ENCODE measurements at places on chromosomes 3 and 15. TPM values are rescaled to one million over a fixed set of nuclear protein-coding genes. Genes with fewer than 3 reads are reported as not detected.

Gene CP
- total RNA-seq, result not detected

Gene MUC4
- not detected for total RNA-seq

DNA sequence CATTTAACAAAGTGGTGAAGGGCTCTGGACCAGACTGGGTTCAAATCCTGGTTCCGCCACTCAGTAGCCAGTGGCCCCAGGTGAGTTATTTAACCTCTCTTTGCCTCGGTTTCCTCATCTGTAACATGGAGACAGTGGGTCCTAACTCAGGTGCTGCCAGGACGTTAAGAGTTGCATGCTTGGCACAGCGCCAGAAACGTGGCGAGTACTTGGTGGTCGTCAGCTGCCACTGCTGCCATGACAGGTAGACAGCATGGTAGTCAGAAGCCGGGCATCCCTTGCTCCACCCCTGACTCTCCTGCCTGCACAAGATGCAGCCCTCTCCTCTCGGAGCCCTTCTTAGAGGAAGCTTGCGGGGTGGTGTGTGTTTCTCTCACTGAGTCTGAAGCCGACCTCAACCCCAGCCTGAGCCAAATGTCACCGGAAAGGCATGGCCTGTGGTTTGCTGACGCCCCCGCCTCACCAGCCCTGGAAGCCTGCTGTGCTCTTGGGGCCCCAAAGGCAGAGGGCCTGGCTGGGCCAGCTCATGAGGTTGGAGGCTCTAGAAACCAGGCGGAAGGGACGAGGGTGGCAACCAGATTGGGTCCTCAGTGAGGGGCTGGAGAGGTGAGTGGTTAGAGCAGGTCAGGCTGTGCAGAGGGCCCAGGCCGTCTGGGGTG lies 160.8 kb upstream of the TLE3 start:
- no peak for DNase-seq

DNA sequence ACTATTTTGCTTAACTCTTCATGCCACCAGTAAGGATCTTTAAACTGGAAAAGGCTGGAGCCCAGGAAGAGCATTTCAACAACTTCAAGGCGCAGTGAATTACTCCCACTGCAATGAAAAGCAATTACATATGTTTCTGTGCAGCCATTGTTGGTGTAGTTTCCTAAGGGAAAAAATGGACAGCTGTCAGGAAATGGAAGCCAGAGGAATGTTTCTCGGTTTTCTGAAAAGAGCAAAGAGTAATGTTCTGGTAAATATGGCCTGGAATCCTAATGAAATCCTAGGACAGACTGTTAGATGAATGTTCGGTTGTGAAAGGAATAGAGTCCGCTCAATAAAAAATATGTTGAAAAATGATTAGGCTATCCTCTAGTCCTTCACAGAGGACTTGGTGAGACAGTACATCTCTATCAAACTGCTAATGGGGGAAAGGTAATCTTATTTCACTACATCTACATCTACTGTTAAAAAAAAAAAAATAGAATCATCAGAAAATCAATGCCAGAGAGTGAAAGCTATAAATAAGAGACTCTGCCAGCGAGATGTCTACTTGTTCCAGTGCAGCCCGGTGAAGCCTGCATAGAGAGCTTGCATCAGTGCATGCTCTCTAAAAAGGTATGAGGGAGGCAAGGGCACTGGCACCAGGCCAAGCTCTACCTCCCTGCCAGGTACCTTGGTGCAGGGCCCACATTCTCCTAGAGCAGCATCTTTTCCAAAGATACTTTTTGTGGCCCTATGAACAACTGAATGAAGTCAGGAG lies 68.2 kb upstream of the TJP1 start:
- DNase-seq, result no peak

DNA sequence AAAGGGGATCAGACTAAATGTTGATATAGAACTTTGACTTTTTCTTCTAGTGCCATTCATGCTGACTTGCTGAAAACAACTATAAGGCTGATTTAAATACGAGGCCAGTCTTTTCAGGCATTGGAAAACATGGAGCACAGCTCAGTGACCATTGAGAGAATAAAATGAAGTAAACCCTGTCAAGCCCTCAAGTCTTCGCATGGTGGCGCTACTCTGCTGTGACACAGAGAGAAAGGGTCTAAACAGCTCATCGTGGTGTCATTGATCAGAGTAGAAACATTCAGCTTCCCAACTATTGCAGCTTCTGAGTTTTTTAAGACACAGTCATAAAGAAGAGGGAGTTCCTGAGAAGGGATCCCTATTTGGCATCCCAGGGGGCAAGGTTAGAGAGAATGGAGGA lies 716.2 kb downstream of the DIPK2A start:
- DNase-seq, result no peak

GRCh38 chr3:13647298-13648059 lies 98.6 kb downstream of the FBLN2 start:
- peak; percentile 89 for DNase-seq

GRCh38 chr15:63405159-63405558 lies 23.5 kb upstream of the CA12 start:
- no peak for DNase-seq

DNA sequence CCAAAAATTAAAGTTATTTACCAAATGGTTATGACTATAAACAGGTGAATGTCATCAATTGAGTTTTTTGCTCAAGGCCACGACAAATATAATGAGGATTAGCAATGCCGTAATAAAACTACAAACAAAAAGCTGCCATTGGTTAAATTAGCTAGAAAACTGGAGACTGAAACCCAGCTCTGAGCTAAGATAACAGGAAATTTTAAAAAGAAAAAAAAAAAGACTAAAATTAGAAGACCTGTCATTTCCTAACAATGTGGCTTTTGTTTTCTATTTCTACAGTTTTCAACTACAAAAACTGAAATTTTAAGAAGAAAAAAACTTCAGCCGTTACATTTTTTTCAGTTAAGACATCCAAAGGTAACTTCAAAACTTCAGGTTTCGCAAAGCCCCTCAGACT lies 9.7 kb downstream of the SLC12A6 start:
- no peak for DNase-seq

- no peak for DNase-seq
Measured at GRCh38 chr15:88124199-88124598, 132.3 kb downstream of the NTRK3 start.
